ENCODE measurements at places on chromosomes 4 and X. TPM values are rescaled to one million over a fixed set of nuclear protein-coding genes. Genes with fewer than 3 reads are reported as not detected.

Gene USP27X
- not detected for total RNA-seq

Gene ATRX
- 127 TPM for total RNA-seq

Gene PPEF1
- not detected for total RNA-seq

Gene CXCL3
- total RNA-seq: 45.1 TPM

Gene SORCS2
- total RNA-seq: 2.2 TPM

Gene CT47B1
- not detected for total RNA-seq

Gene SLC26A1
- not detected for total RNA-seq

Gene RASL11B
- total RNA-seq: 5.0 TPM

Gene ZNF141
- 20.9 TPM for total RNA-seq

Gene RGN
- not detected for total RNA-seq

Gene NDST3
- not detected for total RNA-seq

Gene PITX2
- total RNA-seq: not detected

Gene CORIN
- 1.7 TPM for total RNA-seq

Gene RPGR
- 97.3 TPM for total RNA-seq

Gene DDX53
- total RNA-seq: not detected

Gene S100G
- total RNA-seq: not detected

Gene CFAP47
- total RNA-seq: not detected
